Suprapubic skin (tissue), 4 donors: ENCODE measurements at places on chromosomes 13 and 19. TPM values are rescaled to one million over a fixed set of nuclear protein-coding genes. Genes with fewer than 3 reads are reported as not detected.

DNA sequence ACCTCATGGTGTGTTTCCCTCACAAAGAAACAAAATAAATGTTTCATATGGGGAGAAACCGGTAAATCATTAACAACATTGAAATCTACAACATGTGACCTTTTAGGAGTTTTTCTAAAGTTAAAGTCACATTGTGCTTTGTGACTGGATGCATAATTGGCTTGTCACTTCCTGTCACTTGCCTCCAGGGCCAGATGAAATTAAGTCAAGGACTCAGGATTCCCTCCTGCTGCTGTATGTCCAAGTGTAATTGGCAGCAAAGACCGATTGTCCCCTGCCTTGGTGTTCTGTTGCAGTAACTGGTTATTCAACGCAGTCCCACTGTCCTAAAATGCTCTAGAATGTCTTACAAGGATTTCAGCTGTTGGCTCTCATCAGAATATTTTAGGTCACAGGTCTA, 448.2 kb downstream of the LIG4 start:
- no peaks in the 10 kb centered on the region for H3K27me3 ChIP-seq
- no peak overlapping the region for H3K27ac ChIP-seq
- no peaks in the 10 kb centered on the region for H3K4me1 ChIP-seq
- no peaks in the 10 kb centered on the region for H3K36me3 ChIP-seq
- no peak overlapping the region for H3K4me3 ChIP-seq

The IRS2 gene
- total RNA-seq: 41.1 TPM

DNA sequence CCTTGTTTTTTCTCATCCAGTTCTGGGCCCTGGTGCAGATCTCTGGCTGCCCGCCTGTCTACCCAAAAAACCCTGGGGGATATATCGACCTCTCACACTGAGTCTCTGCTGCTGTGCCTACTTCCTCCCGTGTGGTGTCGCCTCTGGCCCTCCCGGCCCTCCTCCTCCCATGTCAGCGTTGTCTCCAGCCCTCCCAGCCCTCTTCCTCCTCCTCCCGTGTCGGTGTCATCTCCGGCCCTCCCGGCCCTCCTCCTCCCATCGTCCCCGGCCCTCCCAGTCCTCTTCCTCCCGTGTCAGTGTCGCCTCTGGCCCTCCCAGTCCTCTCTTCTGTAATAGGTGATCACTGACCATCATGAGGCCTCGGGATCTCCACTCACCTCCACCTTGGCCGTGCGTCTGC, 81.8 kb downstream of the GPR12 start:
- H3K36me3 ChIP-seq: peaks cover 28% of the 10 kb centered on the region
- H3K4me1 ChIP-seq: no peaks in the 10 kb centered on the region
- no peaks in the 10 kb centered on the region for H3K27me3 ChIP-seq
- H3K4me3 ChIP-seq: no peak overlapping the region
- DNase-seq: no peak

DNA sequence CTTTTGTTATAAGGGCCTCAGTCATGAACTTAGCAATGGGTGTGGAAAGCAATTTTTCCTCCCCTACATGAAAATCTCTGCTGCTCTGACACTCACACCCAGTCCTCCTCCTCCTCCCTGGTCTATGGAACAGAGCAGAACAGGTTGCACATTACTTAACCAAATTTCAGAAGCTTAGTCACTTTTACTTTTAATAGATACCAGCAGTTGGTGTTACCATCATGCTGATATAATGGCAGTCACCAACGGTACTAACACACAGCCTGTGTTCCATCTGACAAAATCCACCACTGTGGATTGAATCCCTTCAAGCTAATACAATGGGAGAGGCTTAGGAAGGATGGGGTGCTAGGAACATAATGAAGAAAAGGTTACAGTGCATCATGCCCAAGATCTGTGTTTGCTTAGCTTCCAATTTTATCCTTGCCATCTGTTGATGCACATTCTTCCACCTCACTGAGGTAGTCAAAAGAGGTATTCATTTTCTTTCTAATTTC, 9.8 kb downstream of the TPT1 start:
- H3K27me3 ChIP-seq: no peaks in the 10 kb centered on the region
- no peak overlapping the region for H3K27ac ChIP-seq
- peaks cover 39% of the 10 kb centered on the region for H3K4me1 ChIP-seq
- H3K36me3 ChIP-seq: peaks cover 16% of the 10 kb centered on the region
- DNase-seq: no peak

DNA sequence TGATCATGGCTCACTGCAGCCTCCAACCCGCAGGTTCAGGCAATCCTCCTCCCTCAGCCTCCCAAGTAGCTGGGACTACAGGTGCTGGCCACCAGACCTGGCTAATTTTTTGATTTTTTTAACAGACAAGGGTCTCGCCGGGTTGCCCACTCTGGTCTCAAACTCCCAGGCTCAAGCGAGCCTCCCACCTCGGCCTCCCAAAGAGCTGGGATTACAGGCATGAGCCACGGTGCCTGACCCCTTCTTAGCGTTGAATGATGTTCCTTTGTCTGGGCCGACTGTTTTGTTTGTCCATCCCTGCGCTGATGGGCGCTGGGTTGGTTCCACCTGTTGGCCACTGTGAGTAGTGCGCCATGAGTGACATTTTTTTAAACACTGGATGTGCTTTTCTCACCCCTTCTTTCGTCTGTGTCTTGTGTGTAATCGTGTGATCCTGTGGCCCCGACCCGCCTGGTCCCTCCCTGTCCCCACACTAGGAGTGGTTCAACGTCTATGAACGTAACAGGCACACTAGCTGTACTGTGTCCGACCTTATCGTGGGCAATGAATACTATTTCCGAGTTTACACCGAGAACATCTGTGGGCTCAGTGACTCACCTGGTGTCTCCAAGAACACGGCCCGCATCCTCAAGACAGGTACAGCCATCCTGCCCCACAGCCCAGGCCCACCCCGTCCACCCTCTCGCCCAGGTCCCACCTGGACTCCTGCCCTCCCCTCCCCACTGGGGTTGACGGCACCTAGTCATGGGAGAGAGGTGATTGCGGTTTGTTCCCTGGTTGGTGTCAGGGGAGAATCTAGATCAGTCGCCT, 15.0 kb upstream of the EMC10 start:
- H3K27ac ChIP-seq: no peak overlapping the region
- H3K4me1 ChIP-seq: peaks cover 1% of the 10 kb centered on the region
- no peaks in the 10 kb centered on the region for H3K36me3 ChIP-seq
- H3K27me3 ChIP-seq: peaks cover 53% of the 10 kb centered on the region
- DNase-seq: no peak

DNA sequence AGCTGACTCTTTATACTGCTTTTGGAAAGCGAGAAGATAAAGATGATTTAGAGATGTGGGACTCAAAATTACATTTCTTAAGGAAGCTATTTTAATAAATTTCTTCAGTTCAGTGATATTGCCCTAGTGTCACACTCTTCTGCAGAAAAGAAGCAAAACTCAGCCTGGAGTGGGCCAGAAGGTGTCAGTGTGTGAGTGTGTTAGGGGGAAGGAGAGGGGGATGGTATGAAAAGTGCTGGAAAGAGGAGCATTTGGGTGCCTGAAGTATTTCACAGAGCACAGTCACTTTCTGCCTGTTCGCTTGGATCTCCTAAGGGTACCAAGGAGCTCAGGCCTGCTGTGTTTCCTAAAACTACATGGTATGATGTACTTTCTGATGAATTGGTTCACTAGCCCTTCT, 84.5 kb upstream of the FRY start:
- no peaks in the 10 kb centered on the region for H3K27me3 ChIP-seq
- no peak for DNase-seq
- no peaks in the 10 kb centered on the region for H3K36me3 ChIP-seq
- H3K27ac ChIP-seq: no peak overlapping the region

The BORA gene
- 5.9 TPM for total RNA-seq

GRCh38 chr13:31100721-31101120, 61.0 kb downstream of the HSPH1 start:
- no peak overlapping the region for H3K27ac ChIP-seq
- DNase-seq: no peak
- H3K36me3 ChIP-seq: no peaks in the 10 kb centered on the region
- no peaks in the 10 kb centered on the region for H3K4me1 ChIP-seq
- H3K27me3 ChIP-seq: peaks cover 33% of the 10 kb centered on the region
- H3K4me3 ChIP-seq: no peak overlapping the region

The GPC6 gene
- total RNA-seq: 4.6 TPM

The HCST gene
- total RNA-seq: not detected

GRCh38 chr19:11356074-11356397, 804 bp downstream of the PLPPR2 start:
- no peak for DNase-seq
- H3K4me3 ChIP-seq: peak overlapping the region; percentile 61
- peaks cover 14% of the 10 kb centered on the region for H3K4me1 ChIP-seq
- no peaks in the 10 kb centered on the region for H3K27me3 ChIP-seq

The CGB7 gene
- 4.4 TPM for total RNA-seq

DNA sequence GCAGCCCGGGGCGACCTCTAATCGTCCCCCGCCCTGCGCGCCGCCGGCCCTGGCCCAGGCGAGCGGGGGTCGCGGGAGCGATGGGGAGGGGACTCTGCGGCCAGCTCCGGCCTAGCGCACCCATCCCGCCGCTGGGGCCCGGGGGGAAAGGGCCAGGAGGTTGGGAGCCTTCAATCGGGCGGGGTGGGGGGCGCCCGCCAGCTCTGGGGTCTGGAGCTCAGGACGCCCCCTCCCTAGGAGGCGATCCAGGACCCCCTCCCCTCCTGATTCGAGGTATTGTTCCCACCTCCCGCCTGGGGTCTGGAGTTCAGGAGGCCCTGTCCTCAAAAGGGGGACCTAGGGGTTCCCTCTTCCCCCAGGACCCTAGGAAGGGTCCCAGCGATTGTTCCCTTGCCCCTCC, 430 bp downstream of the ZNF358 start:
- peaks cover 11% of the 10 kb centered on the region for H3K36me3 ChIP-seq
- peaks cover 26% of the 10 kb centered on the region for H3K4me1 ChIP-seq
- no peaks in the 10 kb centered on the region for H3K27me3 ChIP-seq
- peak overlapping the region; percentile 80 for H3K27ac ChIP-seq

GRCh38 chr19:57800696-57801095, 14.0 kb downstream of the ZNF552 start:
- peaks cover 8% of the 10 kb centered on the region for H3K36me3 ChIP-seq
- no peaks in the 10 kb centered on the region for H3K27me3 ChIP-seq
- peak overlapping the region; percentile 24 for H3K27ac ChIP-seq
- H3K4me1 ChIP-seq: peaks cover 51% of the 10 kb centered on the region
- no peak for DNase-seq
- H3K4me3 ChIP-seq: no peak overlapping the region

DNA sequence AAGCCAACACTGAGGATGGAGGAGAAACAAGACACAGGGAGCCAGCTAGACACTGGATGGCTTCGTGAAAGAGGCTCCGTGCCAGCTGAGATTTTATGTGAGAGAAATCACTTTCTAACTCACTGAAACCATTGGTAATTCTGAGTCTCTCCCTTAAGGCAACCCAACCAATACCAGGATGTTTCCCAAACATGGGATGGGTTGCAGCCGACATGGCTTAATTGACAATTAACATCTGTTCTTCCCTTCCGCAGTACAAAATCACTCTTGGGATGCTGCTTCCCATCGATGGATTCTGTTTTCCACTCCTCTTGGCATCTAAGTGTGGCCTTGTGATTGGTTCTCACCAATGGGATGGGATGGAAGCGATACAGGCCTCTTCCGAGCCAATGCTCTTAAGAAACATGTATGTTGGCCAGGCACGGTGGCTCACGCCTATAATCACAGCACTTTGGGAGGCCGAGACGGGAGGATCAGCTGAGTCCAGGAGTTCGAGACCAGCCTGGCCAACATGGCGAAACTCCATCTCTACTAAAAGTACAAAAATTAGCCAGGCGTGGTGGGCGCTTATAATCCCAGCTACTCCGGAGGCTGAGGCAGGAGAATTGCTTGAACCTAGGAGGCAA, 2.3 kb upstream of the ZNF787 start:
- H3K4me3 ChIP-seq: no peak overlapping the region
- no peak for DNase-seq
- no peaks in the 10 kb centered on the region for H3K27me3 ChIP-seq
- H3K27ac ChIP-seq: no peak overlapping the region
- peaks cover 26% of the 10 kb centered on the region for H3K4me1 ChIP-seq

The RYR1 gene
- total RNA-seq: 8.4 TPM

The IL27RA gene
- total RNA-seq: 0.76 TPM

DNA sequence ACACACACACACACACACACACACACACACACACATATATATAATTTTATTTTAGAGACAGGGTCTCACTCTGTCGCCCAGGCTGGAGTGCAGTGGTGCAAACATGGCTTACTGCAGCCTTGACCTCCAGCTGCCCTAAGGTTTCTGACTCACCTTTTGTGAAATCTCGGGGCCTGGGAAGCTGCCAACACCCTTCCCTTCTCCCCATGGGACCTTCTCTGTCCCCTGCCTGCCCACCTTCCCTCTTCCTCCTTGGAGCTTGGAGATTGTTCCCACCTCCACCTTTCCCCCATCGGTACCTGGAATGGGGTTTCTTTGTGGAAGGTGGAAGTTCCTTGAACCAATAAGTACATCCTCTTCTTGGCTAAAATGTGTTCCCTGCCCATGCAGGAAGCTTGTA, 6.3 kb downstream of the ARRDC5 start:
- H3K36me3 ChIP-seq: no peaks in the 10 kb centered on the region
- no peak overlapping the region for H3K27ac ChIP-seq
- no peak overlapping the region for H3K4me3 ChIP-seq
- no peak for DNase-seq
- no peaks in the 10 kb centered on the region for H3K4me1 ChIP-seq

DNA sequence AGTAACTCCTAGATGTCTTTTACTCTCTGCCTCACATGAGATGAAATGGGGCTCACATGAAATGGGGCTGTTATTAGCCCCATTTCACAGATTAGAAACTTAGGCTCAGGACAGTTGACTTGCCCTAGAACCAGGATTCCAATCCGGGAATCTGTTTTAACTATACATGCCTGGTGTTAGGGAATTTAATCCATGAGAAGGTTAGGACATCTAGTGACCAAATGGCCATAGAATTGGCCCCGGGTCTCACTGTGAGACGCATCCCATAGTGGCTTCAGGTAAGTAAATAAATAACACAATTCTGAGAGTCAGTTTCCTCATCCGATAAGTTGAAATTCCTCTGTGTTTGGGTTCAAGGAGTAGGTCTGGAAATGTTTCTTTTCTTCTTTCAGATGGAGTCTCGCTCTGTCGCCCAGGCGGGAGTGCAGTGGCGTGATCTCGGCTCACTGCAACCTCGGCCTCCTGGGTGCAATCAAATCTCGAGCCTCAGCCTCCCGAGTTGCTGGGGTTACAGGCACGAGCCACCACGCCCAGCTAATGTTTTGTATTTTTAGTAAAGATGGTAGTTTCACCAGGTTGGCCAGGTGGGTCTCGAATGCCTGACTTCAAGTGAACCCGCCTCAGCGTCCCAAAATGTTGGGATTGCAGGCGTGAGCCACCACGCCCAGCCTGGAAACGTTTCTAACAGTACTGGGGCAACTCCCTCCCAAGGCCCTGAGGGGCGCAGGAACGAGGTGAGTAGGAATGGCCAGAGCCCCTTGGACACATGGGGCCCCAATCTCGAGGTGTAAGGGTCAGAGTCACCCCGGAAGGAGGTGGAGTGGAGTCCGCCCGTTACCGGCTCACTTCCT, 1.2 kb upstream of the ZNF574 start:
- peak overlapping the region; percentile 89 for H3K4me3 ChIP-seq
- H3K27me3 ChIP-seq: peaks cover 11% of the 10 kb centered on the region
- H3K4me1 ChIP-seq: peaks cover 29% of the 10 kb centered on the region
- peaks cover 15% of the 10 kb centered on the region for H3K36me3 ChIP-seq
- DNase-seq: no peak
- H3K27ac ChIP-seq: peak overlapping the region; percentile 92
